Stimulated activated CD8-positive, alpha-beta memory T cell treated with anti-CD3 and anti-CD28 coated beads, Interleukin-2, amount 100 ng/mL, for 48 hours (primary cell): ENCODE measurements at places on chromosomes 11 and 22.

GRCh38 chr11:65865550-65866172 lies 5.4 kb downstream of the MUS81 start:
- DNase-seq: no peak

- no peak for DNase-seq
Measured at GRCh38 chr11:121552154-121552553, 99.4 kb upstream of the SORL1-AS1 start.

- no peak for DNase-seq
Measured at GRCh38 chr11:12079726-12080556, 30.4 kb upstream of the MICAL2 start.

GRCh38 chr22:41226723-41227655 lies 13.7 kb downstream of the CHADL start:
- DNase-seq: no peak

- no peak for DNase-seq
Measured at GRCh38 chr11:118396097-118396501, 5.3 kb upstream of the ATP5MG start.

DNA sequence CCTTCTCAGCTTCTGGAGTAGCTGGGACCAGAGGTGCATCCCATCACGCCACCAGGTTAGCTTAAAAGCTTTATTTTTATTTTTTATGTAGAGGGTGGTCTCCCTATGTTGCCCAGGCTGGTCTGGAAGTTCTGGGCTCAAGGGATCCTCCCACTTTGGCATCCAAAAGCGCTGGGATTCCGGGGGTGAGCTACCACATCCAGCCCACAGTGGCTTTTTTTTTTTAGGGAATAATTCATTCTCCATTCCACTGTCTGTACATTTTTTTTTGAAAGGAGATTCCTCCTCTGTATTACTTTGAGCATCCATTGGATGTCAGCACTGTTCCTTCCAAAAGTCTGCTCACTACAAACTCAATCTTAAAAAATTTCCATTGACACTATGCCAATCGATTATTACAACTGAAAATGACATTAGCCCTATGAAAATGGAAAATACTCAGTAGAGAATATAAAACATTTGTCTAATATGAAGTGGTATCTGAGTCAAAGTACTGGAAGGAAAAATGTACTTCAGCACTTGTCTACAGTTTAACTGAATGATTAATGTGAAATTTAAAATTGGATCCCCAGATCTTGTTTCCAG lies 1.3 kb upstream of the LPXN start:
- DNase-seq: no peak

DNA sequence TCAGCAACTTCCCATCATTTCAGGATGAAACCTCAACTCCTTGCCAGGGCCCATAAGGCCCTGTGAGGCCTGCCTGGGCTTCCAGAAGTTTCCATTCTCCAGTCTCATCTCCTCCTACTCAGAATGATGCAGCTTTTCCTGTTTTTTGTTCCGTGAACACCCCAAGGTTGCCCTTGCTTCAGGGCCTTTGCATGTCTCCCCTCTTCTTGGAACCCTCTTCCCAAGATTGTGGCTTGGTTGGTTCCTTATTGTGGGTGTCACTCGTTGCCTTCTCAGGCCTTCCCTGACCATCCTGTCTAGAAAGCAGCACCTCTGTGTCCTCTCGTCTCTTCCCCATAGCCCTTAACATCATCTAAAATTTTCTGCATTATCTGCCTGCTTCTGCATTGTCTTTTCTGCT lies 23.2 kb upstream of the YWHAH start:
- DNase-seq: no peak

DNA sequence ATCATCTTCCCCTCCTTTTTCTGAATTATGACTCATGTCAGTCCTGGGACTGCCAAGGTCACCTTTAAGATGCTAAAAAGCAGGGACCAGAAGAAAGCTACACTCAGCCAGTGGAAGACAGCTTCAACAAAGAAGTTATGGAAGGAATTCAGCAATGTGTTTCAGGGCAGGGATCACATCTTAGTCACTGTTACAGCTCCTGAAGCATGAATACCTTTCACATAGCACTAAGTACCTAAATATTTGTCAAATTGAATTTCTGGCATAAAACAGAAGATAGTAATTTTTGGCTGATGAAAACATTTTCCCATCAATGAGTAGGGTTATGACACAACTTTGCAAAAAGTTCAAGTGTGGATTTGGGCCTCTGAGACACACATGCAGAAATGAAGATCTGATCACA lies 5.2 kb downstream of the DDB1 start:
- no peak for DNase-seq

- DNase-seq: no peak
Measured at GRCh38 chr11:75639762-75640181, 29.1 kb downstream of the MAP6 start.

GRCh38 chr22:18906896-18907295 lies 776 bp downstream of the DGCR6 start:
- no peak for DNase-seq

GRCh38 chr11:57255618-57256017 lies 18.6 kb upstream of the APLNR start:
- no peak for DNase-seq

DNA sequence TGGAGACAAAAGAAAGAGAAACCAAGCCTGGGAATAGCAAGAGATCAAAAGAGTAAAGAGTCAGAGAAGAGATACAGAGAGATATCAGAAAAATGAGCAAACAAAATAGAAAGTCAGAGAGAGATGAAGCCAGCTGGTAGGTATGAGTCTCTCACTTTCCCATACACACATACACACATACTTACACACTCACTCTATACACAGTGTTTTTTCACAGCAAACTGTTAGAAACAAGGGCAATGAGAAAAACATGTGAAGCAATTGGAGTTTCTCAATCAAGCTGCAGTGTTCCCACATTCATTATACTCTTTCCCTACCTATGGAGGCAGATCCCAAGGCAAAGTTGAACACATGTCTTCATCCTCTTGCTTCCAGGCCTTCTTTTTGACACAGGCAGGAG lies 2.6 kb upstream of the NLRP10 start:
- DNase-seq: no peak

- DNase-seq: no peak
Measured at GRCh38 chr22:19880786-19881569, 26.3 kb upstream of the GNB1L start.

DNA sequence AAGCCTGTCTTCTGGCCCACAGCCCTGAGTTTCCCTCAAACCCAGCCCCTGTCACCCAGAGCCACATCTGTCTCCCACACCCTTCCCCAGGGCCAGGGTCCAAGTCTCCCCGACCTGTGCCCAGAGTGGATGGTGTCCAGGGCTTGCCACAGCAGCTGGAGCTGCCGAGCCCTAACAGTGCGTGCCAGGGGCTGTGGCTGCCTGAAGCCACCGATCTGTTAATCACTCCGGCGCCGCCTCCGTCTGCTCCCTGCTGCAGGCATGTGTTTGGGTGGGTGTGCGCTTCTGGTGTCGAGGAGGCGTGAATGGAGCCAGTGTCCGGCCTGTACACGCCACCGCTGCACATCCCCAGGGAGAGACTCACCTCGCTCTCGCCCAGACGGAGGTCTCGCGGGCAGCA lies 26.1 kb downstream of the SHISAL1 start:
- no peak for DNase-seq

DNA sequence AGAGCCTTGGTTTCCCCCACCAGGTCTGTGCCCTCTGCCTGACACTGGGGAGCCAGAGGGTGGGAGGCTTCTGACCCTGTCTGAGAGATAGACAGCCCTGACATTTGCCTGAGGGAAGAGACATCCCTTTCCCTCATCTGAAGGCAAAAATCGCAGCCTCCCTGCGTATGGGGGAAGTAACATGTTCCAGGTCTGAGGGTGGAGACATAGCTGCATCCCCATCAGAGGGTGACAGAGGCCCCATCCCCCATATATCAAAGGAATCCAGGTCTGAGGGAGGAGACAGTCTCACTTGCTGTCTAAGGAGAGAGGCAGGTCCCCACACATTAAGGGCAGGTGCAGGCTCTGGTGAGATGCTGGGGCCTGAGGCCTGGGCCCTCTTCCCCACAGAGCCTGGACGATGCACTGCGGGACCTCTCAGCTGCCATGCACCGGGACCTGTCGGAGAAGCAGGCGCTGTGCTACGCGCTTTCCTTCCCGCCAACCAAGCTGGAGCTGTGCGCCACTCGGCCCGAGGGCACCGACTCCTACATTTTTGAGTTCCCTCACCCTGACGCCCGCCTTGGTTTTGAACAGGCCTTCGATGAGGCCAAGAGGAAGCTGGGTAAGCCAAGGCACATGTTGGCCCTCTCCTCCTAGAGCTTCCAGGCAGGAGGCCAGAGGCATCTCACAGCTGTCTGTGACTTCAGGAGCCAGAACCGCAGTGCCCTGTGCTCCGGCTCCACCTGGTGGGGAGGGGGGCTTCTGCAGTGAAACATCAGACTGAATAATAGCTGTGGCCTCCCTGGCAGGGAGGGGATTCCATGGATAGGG lies 16.1 kb upstream of the RELT start:
- DNase-seq: peak; percentile 20

DNA sequence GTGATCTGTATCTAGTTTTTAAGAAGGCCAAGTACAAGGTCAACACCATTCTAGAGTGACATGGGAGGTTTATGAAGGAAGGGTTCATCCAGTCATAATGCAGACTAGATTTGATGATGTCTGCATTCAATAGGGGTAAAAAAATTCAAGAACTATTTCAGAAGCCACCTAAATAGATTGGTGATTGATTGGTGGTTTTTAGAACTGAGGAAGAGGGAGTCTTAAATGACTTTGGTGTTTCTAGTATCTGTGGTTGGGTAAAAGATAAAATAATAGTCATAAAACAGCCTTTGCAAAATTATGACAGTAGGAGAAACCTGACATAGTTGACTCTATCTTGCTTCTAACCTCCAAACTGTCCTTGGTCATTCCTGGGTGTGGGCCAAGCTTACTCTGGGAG lies 114.1 kb downstream of the OPCML start:
- no peak for DNase-seq

GRCh38 chr11:15258433-15259165 lies 143.9 kb downstream of the INSC start:
- DNase-seq: no peak

GRCh38 chr22:45881524-45881875 lies 95.5 kb downstream of the WNT7B start:
- DNase-seq: no peak

DNA sequence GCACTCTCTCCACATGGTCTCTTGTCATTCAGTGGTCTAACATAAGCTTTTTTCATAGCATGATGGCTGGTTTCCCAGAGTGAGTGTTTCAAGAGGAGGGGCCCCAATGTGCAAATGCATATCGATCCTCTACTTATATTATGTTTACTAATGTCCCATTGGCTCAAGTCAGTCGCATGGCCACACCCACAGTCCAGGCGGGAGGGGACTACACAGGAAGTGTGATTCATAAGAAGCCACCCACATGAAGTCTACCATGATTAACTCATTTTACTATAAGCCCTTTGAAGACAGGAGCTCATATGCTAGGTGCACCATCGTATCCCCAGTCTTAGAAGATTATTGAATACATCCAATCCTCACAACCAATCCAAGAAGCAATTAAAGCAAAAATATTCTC lies 89.5 kb upstream of the ISX start:
- DNase-seq: no peak

DNA sequence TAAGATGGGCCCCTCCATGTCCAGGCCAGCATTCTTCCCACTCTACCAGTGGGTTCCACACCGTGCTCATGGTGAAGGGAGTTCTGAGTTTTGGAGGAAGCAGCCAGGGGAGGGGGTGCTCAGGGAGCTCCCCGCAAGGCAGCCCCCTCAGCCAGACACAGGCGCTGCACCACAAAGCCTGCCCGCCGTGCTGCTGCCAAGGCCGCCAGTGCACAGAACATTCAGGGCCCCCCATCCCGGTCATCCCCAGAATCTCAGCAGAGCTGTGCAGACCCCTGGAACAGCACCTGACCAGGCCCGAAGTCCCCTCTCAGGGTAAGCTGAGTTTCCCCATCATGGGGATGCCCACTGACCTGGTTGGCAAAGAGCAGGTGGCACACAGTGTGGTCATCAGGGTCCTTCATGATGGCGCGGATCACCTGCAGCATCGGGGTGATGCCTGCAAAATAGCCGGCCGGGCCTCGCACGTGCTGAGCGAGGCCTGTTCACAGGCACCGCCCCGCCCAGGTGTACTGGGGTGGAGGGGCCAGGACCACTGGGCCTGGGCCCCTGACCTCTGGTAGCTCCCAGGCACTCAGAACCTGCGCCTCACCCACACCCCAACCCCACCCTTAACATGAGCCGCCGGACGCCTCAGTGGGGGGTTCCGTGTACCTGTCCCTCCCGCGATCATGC lies 12.4 kb upstream of the POLDIP3 start:
- no peak for DNase-seq

GRCh38 chr11:64252003-64252872 lies 908 bp downstream of the PLCB3 start:
- no peak for DNase-seq

DNA sequence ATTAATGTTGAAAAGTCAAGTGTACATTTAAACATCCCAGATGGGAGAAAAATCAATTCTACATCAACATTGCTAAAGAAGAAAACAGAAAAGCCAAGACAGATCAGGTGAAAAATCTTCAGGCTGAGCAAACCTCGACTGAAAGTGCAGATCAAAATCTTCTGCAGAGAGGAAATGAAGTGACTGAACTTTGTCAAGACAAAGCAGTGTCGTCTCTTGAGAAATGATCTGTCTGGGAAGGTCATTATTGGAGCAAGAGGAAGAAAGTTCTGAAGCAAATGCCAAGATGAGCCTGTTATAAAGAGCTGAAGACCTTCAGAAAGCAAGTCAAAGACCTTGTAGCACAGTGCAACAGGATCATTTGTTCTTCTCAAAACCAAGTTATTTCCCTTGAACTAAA lies 5.8 kb upstream of the PLEKHB1 start:
- DNase-seq: no peak

- DNase-seq: no peak
Measured at GRCh38 chr22:48785792-48786678, 1041.6 kb downstream of the BRD1 start.

GRCh38 chr11:57649826-57650738 lies at the start of gene YPEL4:
Gene YPEL4, minus strand, starts transcription at chr11:57649912. Its CDS starts 2,805 bp downstream, at chr11:57647107.
- DNase-seq: no peak

DNA sequence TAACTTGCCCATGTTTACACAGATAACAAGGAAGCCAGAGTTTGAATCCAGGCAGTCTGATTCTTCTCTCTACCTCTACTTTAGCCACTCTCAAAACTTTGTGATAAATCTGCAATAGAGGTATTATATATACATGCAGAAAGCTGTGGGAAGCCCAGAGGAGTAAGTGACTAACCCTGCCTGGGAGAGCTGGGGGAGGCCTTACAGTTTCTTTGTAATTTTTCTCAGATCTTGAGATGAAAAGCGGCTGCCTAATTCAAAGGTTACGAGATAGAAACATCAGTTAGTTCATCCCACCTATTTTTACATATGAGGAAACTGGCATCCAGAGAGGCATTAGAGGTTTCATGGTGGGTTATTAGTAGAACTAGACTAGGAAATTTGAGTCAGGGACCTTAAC lies 4.9 kb downstream of the STIM1 start:
- DNase-seq: no peak

- DNase-seq: no peak
Measured at GRCh38 chr11:101748572-101749344, 165.0 kb upstream of the TRPC6 start.

GRCh38 chr11:117572671-117573070 lies 224.3 kb downstream of the DSCAML1 start:
- DNase-seq: no peak
